Cortex of kidney (tissue), 1 donor: ENCODE measurements at places on chromosomes 7 and 10.

DNA sequence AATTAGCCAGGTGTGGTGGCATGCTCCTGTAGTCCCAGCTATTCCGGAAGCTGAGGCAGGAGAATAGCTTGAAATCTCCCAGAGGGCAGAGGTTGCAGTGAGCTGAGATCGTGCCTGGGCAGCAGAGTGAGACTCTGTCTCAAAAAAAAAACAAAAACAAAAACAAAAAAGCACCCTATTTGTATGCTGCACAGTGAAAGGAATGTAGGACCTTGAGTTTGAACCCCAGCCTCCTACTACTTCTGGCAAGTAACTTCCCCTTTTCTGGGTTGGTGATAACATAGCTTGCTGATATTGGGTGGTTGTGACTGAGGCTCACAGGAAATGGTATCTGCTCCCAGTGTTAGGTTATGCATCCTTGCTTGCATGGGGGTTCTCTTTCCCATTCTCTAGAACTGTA lies 205.3 kb downstream of the BUB3 start:
- DNase-seq, result no peak

DNA sequence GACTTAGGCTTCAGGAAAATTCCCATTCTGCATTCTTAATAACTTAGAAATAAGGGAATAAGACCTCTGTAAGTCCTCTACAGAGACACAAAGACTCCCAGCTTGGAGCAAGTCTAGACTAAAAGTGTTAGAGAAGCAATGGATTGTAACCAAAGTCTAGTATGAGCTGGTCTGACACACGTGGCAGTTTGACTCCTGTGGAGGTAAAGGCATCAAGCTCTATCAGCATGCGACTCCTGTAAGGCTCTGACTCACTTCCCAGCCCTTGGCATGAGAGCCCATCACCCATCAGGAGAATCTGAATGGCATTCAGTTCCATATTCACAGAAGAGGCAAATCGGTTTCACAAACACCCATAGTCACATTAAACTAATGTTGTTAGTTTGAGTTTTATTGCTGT lies 4.4 kb upstream of the VSTM4 start:
- DNase-seq, result no peak

- no peak for DNase-seq
Measured at GRCh38 chr7:99449326-99449725, 10.6 kb downstream of the CPSF4 start.

DNA sequence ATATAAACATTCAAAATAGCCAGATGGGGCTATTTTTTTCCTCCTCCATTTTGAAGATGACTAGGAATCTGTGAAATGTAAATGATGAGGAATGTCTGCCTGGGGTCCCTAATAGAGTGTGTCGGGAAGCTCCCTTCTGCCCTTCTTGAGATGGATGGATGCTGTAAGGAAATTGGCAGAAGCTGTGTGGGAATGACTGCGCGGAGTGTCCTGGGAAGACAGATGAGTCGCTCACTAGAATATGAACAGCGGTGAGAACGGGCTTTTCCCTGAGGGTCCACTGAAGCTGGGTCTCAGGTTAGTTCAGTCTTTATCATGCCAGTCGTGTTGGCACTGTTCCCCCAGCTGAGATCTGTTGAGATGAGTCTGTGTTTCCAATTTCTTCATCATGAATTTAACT lies 75.1 kb upstream of the PLPP4 start:
- no peak for DNase-seq

GRCh38 chr10:98339799-98340198 lies 71.8 kb upstream of the LOXL4 start:
- no peak for DNase-seq

DNA sequence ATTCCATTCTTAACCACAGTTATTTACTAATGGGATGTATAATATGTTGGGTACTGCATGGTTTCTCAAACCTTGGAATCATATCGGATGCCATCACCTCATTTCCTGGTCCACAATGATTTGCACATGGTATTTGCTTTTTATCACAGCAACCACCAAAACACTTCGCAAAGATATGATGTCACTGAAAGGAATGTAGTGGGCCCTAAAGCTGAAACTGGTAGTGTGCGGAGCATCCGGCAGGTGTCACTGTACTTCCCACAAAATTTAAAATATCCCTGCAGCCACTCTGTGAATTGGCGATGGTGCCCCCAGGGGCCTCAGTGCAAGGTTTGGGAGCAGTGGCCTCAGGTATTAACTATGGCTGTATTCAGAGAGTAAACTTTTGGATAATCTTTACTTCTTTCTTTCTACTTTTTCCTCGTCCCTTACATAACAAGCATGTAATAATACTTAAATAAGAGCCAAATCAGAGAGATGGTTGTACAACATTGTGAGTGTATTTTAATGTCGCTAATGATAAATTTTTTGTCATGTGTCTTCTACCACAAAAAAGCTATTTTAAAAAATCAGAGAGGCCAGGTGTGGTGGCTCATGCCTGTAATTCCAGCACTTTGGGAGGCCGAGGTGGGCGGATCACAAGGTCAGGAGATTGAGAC lies 66.2 kb downstream of the FAM241B start:
- no peak for DNase-seq

DNA sequence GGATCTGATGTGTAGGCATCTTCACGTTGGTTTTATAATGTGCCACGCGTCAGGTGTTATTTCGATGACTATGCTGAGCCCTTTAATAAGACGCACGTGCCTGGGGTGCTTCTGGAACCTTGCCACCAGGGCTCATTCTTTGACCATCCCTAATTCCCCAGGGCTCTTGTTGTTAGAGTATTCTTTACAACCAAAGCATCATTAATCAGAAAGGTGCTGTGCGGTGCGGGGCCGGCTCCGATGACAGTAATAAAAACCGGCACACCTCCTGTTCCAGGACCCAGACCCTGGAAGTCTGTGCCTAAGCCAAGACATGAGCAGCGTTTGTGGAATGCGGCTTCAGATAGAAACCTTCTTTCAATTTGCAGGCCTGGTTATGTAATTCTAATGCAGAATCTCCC lies 58.4 kb downstream of the MGMT start:
- no peak for DNase-seq

- no peak for DNase-seq
Measured at GRCh38 chr10:118904286-118904685, 125.2 kb upstream of the NANOS1 start.

GRCh38 chr7:50220273-50220672 lies 84.2 kb upstream of the IKZF1 start:
- DNase-seq, result no peak

GRCh38 chr10:13525663-13526062 lies 3.2 kb downstream of the BEND7 start:
- DNase-seq, result no peak

GRCh38 chr10:124602121-124602561 lies 140.5 kb downstream of the LHPP start:
- no peak for DNase-seq

DNA sequence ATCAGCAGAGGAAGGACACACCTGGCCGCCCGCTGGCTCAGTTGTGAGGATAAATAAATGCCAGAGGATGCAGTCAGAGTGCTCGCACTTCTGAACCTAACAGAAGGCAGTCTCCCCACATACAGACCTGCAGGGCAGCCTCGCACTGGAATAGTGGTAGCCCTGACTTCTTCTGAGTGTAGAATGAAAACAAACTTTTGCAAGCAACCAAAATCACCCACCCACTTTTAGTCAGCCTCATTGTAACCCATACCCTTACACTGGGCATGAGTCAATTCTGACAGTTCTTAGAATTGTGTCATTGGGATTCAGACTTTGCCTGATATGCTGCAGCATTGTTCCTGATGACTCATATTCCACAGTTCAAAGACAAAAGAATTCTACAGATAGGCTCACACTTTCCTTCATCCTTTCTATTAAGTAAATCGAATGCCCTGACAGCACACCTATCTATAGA lies 167.0 kb upstream of the CDK1 start:
- no peak for DNase-seq
